Fibroblast of lung (primary cell): ENCODE measurements at places on chromosomes 7 and 10. TPM values are rescaled to one million over a fixed set of nuclear protein-coding genes. Genes with fewer than 3 reads are reported as not detected.
A peak's percentile ranks its signal among the peaks of the same experiment; 100 is the strongest.

GRCh38 chr7:2120251-2120660 lies 112.5 kb downstream of the MAD1L1 start:
- no peak for DNase-seq

- DNase-seq, result no peak
These were observed 117.6 kb upstream of the PDLIM1 start for GRCh38 chr10:95408148-95408960.

The PPRC1 gene
- 13.5 and 21.0 TPM in 2 replicates for polyA plus RNA-seq

GRCh38 chr10:484925-485661 lies 204.4 kb downstream of the DIP2C start:
- no peak for DNase-seq

The TRPV5 gene
- polyA plus RNA-seq, result not detected in 2 replicates

DNA sequence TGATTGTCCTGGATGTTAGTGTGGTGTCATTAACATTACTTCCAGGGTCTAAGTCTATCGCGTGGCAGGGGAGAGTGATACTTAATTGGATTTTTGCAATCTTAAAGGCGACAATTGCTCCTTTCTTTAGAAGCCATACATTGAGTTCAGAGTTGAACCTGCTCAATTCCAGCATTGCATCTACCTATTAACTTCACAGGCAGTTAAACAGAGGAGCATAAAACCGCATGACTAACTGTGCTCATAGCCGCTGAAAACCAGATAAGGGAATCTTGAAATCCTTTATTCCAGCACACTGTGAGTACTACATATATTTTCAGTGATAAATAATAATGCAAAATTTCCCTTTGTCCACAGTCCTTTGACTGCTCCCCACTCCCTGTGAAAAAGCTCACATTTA lies 255.3 kb downstream of the STK31 start:
- DNase-seq, result no peak

- DNase-seq, result no peak
These were observed 383.0 kb downstream of the HPSE2 start for GRCh38 chr10:98852686-98853085.

The GPR85 gene
- polyA plus RNA-seq, result 3.0 and 6.9 TPM in 2 replicates

The HECTD2 gene
- polyA plus RNA-seq, result 5.2 and 7.6 TPM in 2 replicates

DNA sequence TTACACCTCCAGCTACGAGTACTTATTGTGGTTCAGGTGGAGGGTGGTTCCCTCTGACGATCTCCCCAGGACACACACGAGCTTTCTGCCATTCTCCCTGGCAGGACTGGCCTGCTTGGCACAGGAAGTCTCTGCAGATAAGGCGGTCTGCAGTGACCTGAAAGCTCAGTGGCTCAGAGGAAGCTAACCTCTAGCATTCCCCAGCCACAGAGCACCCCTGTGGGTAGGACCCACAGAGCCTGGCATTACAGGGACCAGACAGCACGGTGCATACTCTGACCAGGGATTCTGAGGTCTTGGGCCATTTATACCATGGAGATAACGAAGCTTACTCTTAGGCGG lies 1.9 kb upstream of the GPR146 start:
- DNase-seq, result no peak

DNA sequence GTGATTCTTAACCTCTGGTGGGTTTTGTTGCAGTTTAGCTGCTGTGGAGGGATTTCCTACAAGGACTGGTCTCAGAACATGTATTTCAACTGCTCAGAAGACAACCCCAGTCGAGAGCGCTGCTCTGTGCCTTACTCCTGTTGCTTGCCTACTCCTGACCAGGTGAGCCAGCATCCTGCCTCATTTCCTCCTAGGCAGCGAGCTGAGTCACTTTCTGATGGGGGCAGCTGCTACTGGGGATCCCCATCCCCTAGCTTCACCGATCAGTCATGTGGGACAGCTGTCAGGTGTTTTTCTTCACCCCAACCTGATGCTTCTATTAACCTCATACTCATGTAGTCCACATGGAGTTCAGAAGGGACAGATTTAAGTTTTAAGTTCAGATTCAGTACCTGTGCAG lies 21.7 kb upstream of the SMO start:
- DNase-seq, result no peak

The RSPH10B2 gene
- 0.02 TPM in 1 of 2 replicates, not detected in the other for polyA plus RNA-seq

DNA sequence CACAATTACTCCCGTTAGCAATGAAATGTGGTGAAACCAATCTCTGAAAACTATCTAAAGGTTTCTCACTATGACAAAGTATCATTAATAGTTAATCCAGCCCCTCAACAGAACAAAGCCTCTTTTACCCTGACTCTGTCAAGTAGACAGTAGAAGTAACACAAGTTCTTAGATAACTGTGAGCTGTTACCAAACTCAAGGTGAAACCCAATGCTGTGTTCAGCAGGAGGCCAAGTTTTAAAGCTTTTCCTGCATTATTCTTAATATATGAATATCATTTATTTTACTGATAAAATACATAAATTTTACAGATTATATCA lies 109.1 kb downstream of the SRPK2 start:
- DNase-seq, result no peak

The FOXP2 gene
- 2.8 and 5.4 TPM in 2 replicates for polyA plus RNA-seq

GRCh38 chr7:79494046-79494445 lies 40.6 kb upstream of the MAGI2 start:
- DNase-seq, result no peak

The CHAT gene
- not detected in 2 replicates for polyA plus RNA-seq

DNA sequence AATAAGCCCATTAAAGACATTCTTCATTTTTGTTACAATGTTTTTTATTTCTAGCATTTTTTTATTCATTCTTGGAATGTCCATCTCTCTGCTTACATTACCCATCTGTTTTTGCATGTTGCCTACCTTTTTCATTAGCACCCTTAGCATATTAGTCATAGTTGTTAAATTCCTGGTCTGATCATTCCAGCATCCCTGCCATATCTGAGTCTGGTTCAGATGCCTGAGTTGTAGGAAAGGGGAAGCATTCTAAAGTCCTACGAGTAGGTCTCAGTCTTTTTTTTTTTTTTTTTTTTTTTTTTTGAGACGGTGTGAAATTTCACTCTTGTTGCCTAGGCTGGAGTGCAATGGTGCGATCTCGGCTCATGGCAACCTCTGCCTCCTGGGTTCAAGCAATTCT lies 19.7 kb upstream of the NRF1 start:
- no peak for DNase-seq

The CYP2E1 gene
- 0.66 and 0.90 TPM in 2 replicates for polyA plus RNA-seq

- DNase-seq, result no peak
These were observed 45.4 kb downstream of the ZNF467 start for GRCh38 chr7:149727899-149728476.

DNA sequence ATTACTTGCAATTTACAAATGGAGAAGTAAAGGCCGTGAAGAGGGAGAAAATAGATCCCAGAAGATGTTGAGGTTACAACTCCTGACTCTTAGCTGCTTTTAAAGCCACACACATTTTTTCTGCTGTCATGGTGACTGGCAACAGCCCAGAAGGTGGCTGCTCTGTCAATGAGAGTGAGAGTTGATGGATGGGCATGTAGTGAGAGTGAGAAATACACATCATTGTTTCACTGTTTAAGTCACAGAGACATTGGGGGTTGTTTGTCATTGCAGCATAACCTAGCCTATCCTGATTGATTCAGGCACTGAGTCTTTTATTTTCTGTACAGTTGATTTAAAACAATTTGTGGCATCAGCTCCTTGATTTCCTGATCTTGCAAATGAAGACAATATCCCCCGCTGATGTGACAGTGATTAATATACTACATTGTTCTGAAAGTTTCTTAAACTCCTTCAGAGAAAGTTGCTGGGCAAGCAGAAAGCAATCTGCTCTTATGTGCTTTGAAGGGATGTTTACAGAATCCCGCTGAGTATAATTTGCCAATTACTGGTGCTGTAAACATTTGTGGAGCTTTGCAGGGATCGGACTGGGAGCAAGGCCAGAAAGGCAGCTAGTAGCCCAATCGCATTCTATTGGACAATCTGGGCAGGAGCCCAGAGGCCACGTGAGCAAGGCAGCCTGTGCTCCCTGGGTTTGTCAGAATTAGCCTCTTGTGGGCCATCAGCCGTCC lies 229.6 kb downstream of the PRPF18 start:
- peak; percentile 82 for DNase-seq

The ZYX gene
- polyA plus RNA-seq, result 85.6 and 131 TPM in 2 replicates

The EFCAB10 gene
- not detected in 2 replicates for polyA plus RNA-seq

DNA sequence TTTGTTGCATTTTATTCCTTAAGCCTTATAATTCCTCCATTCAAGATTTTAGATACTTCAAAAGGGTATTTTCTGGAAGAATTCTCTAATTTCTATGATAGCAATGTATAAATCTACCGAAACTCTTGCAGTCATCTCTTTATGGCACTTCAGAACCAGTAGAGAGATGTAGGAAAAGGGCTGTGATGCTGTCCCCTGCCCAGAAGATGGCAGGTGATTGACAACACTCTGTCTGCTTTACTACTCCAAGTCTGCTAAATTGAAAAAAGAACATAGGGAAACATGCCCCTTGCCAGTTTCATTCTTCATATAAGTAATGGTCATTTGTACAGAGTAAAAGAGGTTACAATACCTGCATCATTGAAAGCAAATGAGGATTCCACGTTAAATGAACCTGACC lies 5.1 kb downstream of the TCTN3 start:
- no peak for DNase-seq

The FBXL13 gene
- polyA plus RNA-seq, result 0.41 and 0.61 TPM in 2 replicates

- peak; percentile 87 for DNase-seq
These were observed 435.3 kb downstream of the MDFIC start for GRCh38 chr7:115356999-115357702.

The SLC26A5 gene
- not detected in 2 replicates for polyA plus RNA-seq

DNA sequence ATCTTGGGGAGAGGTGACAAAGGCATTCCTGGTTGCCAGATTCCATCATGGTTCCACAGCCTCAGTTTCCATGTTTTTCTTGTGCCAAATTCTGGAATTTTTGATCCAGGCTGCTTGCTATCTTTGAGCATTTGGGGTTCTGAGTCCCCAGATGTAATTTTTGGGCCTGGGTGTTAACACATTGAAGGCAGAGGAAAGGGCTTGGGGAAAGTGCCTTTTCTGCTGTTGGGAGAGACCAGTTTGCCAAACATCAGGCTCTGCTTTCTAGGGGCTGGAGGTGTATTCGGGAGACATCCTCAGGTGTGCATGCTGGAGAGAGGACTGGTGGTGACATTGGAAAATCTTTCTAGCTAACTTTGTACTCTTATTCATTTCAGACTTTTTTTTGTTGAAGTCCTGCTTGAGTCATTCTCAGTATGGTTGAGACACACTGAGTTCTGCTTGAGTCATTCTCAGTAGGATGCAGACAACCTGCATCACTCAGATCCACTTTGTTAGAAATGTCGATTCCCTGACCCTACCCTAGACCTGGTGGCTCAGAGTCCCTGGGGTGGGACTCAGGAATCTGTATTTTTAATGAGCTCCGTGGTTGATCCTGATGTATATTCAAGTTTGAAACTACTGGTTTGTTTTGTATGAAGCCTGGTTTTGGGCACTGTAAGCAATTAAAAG lies 101.0 kb downstream of the LRMDA start:
- DNase-seq, result peak; percentile 49

DNA sequence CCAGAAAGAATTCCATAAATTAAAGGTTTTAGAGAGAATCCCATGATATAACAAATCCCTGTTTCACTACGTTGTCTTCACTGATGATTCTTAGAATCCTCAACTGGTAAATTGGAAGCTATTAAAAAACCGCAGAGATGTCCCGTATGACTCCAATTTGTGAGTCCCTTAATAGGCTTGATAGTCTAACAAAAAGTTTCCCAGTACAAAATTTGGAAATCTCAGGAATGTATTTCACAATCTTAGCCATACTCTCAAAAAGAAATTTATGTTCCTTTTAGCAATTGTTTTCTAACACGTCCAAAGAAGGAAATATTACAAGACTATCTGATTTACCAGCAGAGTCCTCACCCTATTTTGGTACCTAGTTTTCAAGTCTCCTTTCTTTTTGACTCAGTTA lies 2.5 kb downstream of the TES start:
- no peak for DNase-seq

- no peak for DNase-seq
These were observed 227.9 kb downstream of the ZMYND11 start for GRCh38 chr10:363152-363551.

The ERV3-1 gene
- polyA plus RNA-seq, result 4.2 and 4.3 TPM in 2 replicates

The MMD2 gene
- not detected in 2 replicates for polyA plus RNA-seq

The LIPK gene
- not detected in 2 replicates for polyA plus RNA-seq
